ENCODE measurements at places on chromosomes 5 and 9. TPM values are rescaled to one million over a fixed set of nuclear protein-coding genes. Genes with fewer than 3 reads are reported as not detected.

The CCDC180 gene
- 1.8 TPM for total RNA-seq

The FLT4 gene
- total RNA-seq, result 0.20 TPM

The SMIM33 gene
- total RNA-seq, result not detected

The GABRG2 gene
- not detected for total RNA-seq

The FSTL4 gene
- not detected for total RNA-seq

The PDLIM4 gene
- total RNA-seq, result 62.1 TPM

The SCGB3A2 gene
- not detected for total RNA-seq
